ENCODE measurements at places on chromosomes 11 and 22. TPM values are rescaled to one million over a fixed set of nuclear protein-coding genes. Genes with fewer than 3 reads are reported as not detected.

Gene PPARA
- 3.3 TPM for total RNA-seq

Gene HBE1
- total RNA-seq, result 3.6 TPM

Gene GUCY1A2
- 183 TPM for total RNA-seq

Gene MRGPRE
- total RNA-seq, result not detected

Gene TMPRSS5
- 3.0 TPM for total RNA-seq

Gene RIMBP3C
- total RNA-seq, result 1.6 TPM

Gene TRIM6
- 0.62 TPM for total RNA-seq

Gene P2RY6
- total RNA-seq, result not detected

Gene OR51B5
- total RNA-seq, result 0.47 TPM

Gene MS4A6E
- not detected for total RNA-seq

Gene RAG2
- not detected for total RNA-seq

Gene KCTD14
- 0.78 TPM for total RNA-seq

Gene SYT9
- total RNA-seq, result 4.7 TPM

Gene NAGA
- total RNA-seq, result 10.0 TPM

Gene SERPIND1
- total RNA-seq, result 2.7 TPM

Gene HPX
- 2.3 TPM for total RNA-seq

Gene MS4A4E
- total RNA-seq, result not detected

Measured in occipital lobe (tissue), 3 donors.